ENCODE measurements at places on chromosomes 4 and X. TPM values are rescaled to one million over a fixed set of nuclear protein-coding genes. Genes with fewer than 3 reads are reported as not detected.

ABLIM2 gene
- 28.5 TPM for total RNA-seq

DNA sequence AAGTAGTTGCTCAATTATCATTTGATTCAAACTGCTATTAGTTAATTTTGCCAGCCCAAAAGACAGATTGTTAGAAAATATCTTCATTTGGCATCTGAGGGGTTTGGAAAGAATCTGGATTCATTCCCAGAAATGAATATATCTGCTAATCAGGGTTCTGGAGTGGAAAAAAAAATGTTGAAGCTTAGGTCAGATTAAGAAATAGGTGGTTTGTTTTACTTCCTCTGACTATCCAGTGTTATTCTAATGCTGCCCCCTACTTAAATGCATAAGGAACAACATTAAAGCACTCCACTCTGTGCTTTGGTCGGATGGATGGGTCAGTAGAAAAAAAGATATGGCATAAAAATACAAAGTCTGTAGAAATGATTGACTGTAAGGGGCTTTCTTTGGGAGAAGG lies 89.0 kb downstream of the LUZP4 start:
- no peak for DNase-seq

DNA sequence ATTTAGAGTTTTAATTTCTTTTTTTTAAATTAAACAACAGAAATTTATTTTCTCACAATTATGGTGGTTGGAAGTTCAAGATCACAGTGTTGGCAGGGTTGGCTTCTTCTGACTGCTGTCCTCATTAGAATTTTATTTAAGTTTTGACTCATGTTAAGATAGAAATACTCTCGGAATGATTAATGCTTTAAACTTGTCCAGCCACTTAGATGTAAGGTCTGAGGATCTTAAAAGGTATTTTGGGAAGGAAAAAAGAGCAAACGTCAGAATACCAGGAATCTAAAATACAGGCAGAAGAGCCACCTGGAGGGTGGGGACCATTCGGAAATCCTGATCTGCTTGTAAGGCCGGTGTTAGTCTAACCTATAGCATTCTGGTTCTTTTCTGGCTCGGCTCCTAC lies 423.0 kb upstream of the MAGEB2 start:
- no peak for DNase-seq

DNA sequence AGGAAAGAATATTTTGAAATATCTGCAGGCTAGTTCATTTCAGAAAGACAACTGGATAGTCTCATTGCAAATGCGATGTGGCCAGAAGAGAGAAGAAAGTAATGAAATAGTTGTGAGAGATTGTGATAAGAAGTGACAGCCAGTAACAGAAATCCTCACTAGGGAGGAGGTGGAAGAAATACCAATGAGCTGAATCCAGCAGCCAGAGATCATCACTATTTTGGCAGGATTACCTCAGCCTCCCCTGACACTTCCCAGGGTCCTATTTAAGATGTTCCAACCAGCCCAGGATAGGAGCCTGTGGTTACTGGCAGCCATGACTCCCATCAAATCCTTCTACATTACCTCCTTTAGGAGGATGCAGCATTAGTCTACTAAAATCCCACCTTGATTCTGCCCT lies 76.7 kb upstream of the ARHGAP24 start:
- no peak for DNase-seq

GRCh38 chr4:105710678-105711077 lies 2.1 kb downstream of the GSTCD start:
- no peak for DNase-seq

GRCh38 chr4:180790471-180790870 lies 1452.7 kb upstream of the TENM3 start:
- no peak for DNase-seq

DNA sequence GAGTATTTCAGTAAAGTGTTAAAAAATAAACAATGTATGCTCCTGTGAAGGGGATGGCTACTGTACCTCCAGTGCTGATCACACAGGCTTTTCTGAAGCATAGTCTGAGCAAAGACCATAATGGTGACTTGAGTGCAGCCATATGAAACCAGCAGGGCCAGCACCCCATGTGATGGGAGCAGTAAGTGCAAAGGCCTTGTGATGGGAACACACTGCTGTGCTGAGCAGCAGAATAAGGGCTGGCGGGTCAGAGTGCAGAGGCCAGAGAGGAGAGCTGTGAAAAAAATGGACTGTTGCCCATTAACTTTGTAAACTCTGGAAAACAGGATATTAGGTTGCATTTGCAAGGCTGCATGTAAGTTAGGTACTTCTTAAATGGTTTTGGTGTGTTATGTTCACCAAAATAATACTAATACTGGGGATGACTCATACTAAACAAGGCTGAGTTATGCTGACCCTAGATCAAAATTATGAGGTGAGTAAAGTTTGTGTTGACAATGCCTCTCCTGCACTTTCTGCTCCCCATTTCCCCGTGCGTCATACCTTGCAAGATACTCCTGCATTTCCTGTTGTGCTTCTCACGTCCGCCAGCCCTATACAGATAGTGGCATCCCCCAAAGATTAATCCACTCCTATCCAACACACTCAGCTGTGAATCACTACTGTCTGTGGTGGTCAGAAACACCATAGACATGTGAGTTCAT lies 67.0 kb upstream of the FAM9A start:
- no peak for DNase-seq

ADH1C gene
- total RNA-seq: 5.0 TPM

TBC1D8B gene
- 5.0 TPM for total RNA-seq

GJB1 gene
- 0.19 TPM for total RNA-seq

CXCL6 gene
- total RNA-seq: not detected

DNA sequence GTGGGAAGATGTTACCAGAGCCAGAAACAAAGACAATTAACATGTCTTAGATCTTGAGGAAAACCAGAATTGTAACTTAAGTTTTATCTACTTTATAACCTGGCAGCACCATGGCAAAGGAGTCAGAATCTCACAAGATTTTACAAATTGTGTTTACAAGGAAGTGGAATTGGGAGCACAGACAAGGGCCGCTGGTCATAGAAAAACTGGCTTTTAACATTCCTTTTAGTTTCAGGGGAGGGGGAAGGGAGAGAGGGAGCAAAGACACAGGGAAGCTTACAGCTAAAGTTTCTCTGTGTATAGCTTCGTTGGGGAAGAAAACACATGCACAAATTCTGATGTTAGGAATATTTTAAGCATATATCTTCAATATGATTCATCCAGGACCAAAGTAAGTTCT lies 10.3 kb upstream of the UGT2B11 start:
- no peak for DNase-seq

HDX gene
- total RNA-seq: 7.9 TPM

GRCh38 chr4:5738061-5738460 lies 27.1 kb downstream of the EVC start:
- DNase-seq: no peak

TRMT10A gene
- 4.5 TPM for total RNA-seq

DNA sequence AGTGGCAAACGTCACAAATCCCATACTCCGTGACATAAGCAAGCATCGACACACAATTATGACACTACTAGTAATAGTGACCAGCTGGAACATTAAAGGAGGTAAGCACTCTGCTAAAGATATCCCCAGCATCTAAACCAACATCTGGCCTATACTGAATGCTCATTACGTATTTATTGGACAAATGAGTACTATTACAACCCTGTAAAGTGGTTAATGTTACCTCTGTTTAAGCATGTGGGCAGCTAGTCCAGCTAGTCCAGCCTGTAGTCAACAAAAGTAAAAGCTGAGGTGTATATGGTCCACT lies 419 bp upstream of the RPGR start:
- no peak for DNase-seq

- no peak for DNase-seq
Observed at GRCh38 chr4:90474484-90474883, 347.3 kb downstream of the CCSER1 start.

DNA sequence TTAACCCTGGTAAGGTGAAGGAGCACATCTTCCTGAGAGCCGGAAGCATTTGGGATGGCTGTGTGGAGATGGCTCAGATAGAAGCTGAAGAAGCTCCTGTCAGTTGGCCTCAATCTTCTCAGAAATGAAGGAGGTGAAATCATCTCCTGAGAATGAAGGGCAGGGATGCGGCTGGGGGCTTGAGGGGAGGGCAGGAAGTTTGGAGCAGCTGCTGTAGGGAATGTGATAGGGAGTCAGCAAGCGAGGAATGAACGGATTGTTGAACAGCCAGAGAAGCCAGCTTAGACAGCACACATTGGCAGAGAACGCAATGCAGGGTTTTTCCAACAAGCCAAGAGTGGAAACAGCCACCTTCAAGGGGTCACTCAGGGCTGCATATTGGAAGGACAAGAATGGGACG lies 10.0 kb downstream of the KCNE5 start:
- DNase-seq: no peak

ODAPH gene
- not detected for total RNA-seq

- no peak for DNase-seq
Observed at GRCh38 chrX:19774905-19775304, 112.5 kb downstream of the SH3KBP1 start.

OPRPN gene
- total RNA-seq: not detected

- DNase-seq: no peak
Observed at GRCh38 chr4:70678383-70678999, 9.8 kb upstream of the UTP3 start.

- no peak for DNase-seq
Observed at GRCh38 chr4:56659946-56660345, 21.1 kb downstream of the HOPX start.

- DNase-seq: no peak
Observed at GRCh38 chr4:1044469-1045192, 33.2 kb downstream of the FGFRL1 start.

DNA sequence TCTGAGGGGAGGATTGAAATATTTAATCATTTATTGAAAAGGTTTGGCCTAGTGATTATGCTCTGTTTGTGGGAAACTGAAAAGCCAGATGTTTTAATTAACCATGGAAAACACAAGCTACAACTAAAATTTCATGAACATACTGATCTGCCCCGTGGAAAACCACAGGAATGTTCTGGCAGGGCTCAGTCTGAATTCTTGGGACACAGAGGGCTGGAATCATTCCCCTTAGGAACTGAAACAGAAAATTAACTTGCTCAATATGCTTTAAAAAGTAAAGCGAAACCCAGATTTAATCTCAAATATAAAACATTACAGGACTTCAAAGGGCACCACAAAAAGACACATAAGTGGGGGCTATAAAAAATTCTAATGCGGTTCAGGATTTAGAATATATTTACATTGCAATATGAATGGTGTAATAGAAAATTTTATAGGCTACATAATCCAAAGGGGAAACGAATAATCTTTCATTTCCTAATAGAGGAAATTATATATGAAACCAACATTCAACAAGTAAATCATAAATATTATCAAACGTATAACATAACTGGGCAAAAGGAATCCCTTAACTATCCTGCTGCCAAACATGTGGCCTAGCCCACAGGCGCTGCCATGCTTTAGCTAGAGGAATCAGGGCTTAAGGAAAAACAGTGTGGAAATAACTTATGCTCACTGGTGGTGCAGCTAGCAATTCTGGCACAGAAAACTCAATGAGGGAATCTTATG lies 70.9 kb downstream of the APBB2 start:
- no peak for DNase-seq

GRCh38 chr4:169619518-169619957 lies 840 bp upstream of the CLCN3 start:
- no peak for DNase-seq

- no peak for DNase-seq
Observed at GRCh38 chr4:185357733-185358440, 37.8 kb downstream of the LRP2BP start.

DNA sequence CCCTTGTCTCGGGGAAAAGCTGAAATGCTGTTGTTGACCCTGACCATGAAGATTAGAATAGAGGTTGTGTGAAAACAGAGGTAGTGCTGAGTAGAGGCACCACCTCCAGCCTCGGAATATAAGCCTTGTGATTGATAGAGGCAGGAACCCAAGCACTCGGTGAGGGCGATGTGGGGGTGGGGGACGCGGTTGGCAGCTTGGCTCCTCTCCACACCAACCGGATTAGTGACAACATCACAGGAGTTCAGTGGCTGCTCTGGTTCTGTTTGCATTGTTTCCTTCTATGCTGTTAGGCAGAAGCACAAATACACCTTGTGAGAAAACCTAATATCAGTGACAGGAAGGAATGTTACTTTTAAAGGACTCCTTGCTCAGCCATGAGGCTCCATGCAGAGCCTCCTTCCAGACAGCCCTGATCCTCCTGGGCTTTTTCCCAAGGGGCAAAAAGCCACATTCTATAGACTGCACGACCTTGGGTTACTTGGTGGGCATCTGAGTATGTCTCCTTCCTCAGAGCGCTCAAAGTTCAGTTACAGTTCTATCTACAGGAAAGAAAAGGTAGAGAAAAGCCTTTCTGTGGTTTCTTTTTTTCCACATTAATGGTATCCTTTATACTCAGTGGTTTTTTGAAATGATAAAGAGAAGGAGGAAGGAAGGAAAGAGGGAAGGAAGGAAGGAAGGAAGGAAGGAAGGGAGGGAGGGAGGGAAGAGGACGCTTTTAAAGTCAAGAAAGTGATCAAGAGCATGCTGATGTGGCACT lies 150.4 kb upstream of the NOCT start:
- DNase-seq: no peak

CTAG2 gene
- total RNA-seq: not detected

GRIPAP1 gene
- total RNA-seq: 35.8 TPM

GRCh38 chrX:130704053-130705038 lies 198.7 kb downstream of the ENOX2 start:
- DNase-seq: no peak

HHIP gene
- 0.75 TPM for total RNA-seq

DNA sequence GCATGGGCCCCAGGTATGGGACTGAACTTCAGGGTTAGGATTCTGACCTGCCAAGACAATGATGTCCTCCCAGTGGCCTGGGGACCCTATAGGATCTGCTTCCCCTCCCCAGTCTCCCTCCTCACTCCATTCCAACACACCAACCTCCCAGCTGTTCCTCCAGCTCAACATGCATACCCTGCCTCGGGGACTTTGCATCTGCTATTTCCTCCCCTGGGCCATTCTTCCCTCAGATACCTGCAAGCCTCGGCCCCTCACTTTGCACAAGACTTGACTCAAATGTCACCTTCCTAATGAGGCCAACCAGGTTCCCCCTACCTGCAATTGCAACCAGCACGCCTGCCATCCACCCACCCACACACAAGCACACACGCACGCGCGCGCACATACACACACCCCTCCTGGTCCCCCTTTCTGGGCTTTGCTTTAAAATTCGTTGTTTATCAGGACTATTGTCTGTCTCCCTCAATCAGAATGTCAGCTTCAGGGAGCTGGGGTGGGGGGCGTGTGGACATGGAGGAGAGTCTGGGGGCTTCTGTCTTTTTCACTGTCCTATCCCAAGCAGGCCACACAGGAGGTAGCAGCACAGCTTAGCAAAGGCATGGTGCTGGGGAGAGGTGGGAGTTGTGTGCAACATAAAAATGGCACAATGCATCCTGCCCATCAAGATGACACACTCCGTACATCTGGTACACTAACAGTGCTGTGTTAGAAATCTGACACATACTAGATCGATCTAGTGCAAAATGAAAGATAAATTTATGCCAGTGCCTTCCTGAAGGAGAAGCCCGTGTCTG lies 20.6 kb upstream of the PPP2R2C start:
- peak; percentile 84 for DNase-seq

DNA sequence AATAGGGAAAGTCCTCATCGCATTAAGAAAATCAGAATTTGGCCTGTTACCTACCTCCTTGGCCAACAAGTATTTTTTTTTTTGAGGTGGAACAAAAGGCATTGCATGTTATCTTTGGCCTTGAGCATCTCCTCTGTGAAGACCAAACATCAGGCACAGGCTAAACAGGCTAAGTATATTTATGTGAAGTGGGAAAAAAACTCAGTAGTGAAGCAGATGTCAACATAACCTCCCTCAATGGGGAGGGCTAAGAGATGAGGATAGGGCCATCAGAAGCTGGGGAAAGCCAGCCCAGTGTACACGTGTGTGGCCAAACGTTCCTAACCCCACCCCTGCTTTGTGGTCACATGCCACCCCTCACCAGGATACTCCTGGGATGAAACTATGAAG lies 102.5 kb downstream of the FNIP2 start:
- DNase-seq: no peak

All from esophagus muscularis mucosa (tissue), 4 donors.